GM23338 (cell line): ENCODE measurements at places on chromosomes 2 and 18. TPM values are rescaled to one million over a fixed set of nuclear protein-coding genes. Genes with fewer than 3 reads are reported as not detected.
A peak's percentile ranks its signal among the peaks of the same experiment; 100 is the strongest.

The NYAP2 gene
- total RNA-seq: not detected in 2 replicates

The GAL3ST2 gene
- 0.24 and 1.5 TPM in 2 replicates for total RNA-seq

- H3K27me3 ChIP-seq: no peaks in the 10 kb centered on the region
- H3K4me3 ChIP-seq: no peak overlapping the region
- H3K4me1 ChIP-seq: peaks cover 6% of the 10 kb centered on the region; the same call in 1 of the 2 replicates
- DNase-seq: peak; percentile 84
These were observed 79.4 kb downstream of the KCTD1 start for GRCh38 chr18:26468931-26469340.

The SDC1 gene
- 40.6 and 43.0 TPM in 2 replicates for total RNA-seq

GRCh38 chr18:79604913-79605880, 74.4 kb upstream of the CTDP1 start:
- H3K36me3 ChIP-seq: no peaks in the 10 kb centered on the region
- H3K4me3 ChIP-seq: no peak overlapping the region

DNA sequence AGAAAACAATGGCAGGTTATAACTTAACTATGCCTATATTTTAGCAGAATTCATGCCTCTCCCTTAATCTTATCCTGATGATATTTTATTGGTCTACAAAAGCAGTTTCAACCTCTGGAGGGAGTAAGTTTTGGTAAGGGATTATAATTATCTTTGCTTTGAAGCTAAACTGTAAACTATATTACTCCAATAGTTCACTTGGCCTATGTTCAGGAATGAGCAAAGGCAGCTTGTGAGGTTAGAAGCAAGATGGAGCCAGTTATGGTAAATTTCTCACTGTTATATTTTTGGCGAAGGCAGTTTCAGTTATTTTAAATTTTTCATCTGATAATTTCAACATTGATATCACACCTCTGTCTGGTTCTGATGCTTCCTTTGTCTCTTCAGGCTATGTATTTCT, 192.5 kb upstream of the RGPD4 start:
- no peak overlapping the region for H3K4me3 ChIP-seq
- H3K4me1 ChIP-seq: no peaks in the 10 kb centered on the region
- H3K27ac ChIP-seq: no peak overlapping the region
- no peaks in the 10 kb centered on the region for H3K36me3 ChIP-seq
- DNase-seq: no peak
- no peaks in the 10 kb centered on the region for H3K27me3 ChIP-seq

- no peak for DNase-seq
- H3K27ac ChIP-seq: no peak overlapping the region
- peaks cover 3% of the 10 kb centered on the region; the same call in 1 of the 2 replicates for H3K4me1 ChIP-seq
- no peak overlapping the region for H3K4me3 ChIP-seq
- H3K27me3 ChIP-seq: no peaks in the 10 kb centered on the region
These were observed 14.1 kb downstream of the MERTK start for GRCh38 chr2:111912547-111912946.

DNA sequence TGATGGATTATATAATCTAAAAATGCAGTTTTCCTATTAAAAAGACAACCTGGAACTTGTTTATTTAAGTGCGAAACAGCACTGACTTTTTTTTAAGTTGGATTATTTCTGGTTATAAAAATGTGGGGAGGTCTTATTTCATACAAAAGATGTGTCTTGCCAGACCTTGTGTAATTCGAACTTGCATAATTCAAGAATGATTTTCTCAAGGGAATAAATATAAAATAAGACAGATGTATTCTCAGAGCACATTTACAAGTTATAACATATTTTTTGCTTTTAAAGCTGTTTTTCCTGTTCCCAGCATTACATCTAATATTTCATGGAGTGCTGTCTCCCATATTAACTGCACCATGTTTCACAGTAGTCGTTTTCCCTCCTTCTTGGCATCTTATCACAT, 263.1 kb downstream of the CDH20 start:
- H3K27ac ChIP-seq: no peak overlapping the region
- H3K4me3 ChIP-seq: no peak overlapping the region
- H3K36me3 ChIP-seq: no peaks in the 10 kb centered on the region
- H3K27me3 ChIP-seq: no peaks in the 10 kb centered on the region
- no peak for DNase-seq

DNA sequence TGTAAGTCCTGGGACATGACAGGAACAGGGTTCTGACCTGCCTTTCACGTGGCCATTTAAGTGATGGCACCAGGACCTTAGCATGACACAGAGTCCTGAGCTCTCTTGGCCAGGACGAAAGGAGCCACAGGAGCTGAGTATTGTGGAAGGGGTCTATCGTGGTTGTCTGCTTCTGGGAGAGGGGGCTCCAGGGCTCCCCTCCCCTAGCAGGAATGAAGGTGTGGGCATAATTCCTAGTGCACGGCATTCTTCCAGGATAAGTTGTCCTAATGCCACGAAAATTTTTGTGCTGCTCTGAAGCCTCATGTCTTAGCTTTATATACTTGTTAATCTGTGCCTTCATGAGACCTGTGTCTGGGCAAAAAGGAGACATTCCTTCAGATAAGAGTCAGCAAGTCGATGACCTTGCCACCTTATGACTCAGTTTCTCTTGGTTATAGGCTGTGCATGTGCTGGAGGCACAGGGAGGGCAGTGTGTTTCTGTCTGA, 17.1 kb downstream of the GATA6 start:
- no peak overlapping the region for H3K27ac ChIP-seq
- H3K27me3 ChIP-seq: peaks cover 16% of the 10 kb centered on the region; the same call in 1 of the 2 replicates

The HOXD3 gene
- total RNA-seq: not detected in 2 replicates
